ENCODE measurements at places on chromosomes 7 and 10. TPM values are rescaled to one million over a fixed set of nuclear protein-coding genes. Genes with fewer than 3 reads are reported as not detected.

NCF1 gene
- total RNA-seq, result 2.2 TPM

MOSPD3 gene
- total RNA-seq, result 55.2 TPM

ADAMTS14 gene
- total RNA-seq, result not detected

ATAD1 gene
- 43.1 TPM for total RNA-seq

UBTD1 gene
- total RNA-seq, result 0.77 TPM

SPDYE9 gene
- not detected for total RNA-seq

AGFG2 gene
- 41.3 TPM for total RNA-seq

ABCA13 gene
- not detected for total RNA-seq

HMX3 gene
- not detected for total RNA-seq

PNLIPRP1 gene
- total RNA-seq, result not detected

KIAA1217 gene
- 0.36 TPM for total RNA-seq

All from T-helper 2 cell treated with Interferon-gamma antibody and Interleukin-4, amounts not matched to agents 100 ng/mL and 5 ng/mL, for 36 hours (primary cell).